CD4-positive, alpha-beta T cell treated with Interferon alpha-2 for 1 hour (primary cell): ENCODE measurements at places on chromosomes 16 and 17.

DNA sequence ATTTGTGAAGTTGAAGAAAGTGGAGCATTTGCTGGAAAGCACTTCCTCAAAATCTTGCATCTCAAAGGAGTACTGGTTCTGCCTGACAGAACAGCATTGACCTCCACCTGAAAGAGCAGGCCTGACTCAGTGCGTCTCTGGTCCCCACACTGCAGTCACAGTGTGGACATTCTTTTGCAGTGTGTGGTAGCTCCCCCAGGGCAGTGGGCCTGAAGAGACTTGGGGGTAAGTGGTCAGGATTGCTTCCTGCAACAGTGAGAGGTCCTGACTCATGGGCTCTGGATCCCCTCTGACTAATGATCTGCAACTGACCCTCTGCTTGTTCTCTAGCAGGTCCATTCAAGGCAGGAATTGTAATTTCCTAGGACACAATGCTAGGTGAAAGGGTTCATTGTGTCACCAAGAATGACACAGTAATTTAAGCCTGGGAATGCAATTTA is 204.9 kb upstream of the KCNJ16 start:
- no peak for DNase-seq

GRCh38 chr16:20319406-20319805 is 7.9 kb downstream of the GP2 start:
- DNase-seq: no peak

DNA sequence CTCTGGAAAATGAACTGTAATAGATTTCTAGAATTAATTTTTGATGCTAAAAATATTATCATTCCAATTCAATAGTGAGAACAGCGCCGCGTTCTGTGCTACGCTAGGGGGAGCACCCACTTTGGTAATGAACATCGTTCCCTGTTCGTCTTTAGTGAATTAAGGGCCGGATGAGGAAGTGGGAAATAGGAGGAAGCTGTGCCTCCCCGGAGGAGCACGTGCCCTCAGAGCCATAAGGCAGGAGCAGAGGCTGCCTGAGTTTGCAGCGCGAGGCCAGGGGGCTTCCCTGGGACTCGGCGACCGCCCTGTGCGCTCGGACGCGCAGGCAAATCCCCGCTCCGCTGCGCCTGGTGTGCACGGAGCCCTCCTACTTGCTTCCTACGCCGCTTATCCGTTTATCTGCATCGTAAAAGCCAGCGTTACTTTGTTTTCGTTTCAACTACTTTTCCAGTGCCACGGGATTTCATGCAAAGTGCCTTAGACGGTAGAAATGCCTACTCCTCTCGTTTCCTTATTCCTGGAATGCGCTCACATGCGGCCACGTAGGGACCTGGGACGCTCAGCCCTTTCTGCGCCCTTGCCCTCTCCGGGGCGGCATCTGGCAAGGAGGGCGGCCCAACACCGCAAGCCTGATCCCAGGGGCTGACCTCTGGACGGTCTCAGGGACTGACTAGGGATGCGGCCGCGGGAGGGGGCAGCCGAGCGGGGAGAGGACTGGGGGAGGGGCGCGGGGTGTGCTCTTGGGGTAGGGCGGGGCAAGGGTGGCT is 76.4 kb downstream of the KCNJ12 start:
- DNase-seq: peak; percentile 44

GRCh38 chr17:7354262-7354843 is 603 bp upstream of the TMEM95 start:
- no peak for DNase-seq

GRCh38 chr16:3868556-3868955 is 12.0 kb downstream of the CREBBP start:
- DNase-seq: no peak

DNA sequence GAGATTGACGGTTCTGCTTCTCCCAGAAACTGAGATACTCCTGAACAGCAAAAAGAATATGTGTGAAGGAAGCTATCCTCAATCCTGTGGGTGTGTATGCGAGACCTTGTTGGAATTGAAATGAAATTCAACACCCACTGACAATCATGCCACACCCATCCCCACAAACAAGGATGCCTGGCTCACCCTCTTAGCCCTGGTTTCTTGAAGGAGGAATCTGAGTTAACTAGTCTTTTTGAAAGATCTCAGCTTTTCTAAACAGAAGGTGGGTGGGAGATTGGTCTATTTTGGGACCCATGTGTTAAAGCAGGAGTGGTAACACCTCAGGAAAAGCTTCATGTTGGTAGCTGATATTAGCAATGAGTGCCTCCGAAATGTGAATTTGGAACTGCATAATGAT is 1244.5 kb downstream of the CDH11 start:
- DNase-seq: no peak

DNA sequence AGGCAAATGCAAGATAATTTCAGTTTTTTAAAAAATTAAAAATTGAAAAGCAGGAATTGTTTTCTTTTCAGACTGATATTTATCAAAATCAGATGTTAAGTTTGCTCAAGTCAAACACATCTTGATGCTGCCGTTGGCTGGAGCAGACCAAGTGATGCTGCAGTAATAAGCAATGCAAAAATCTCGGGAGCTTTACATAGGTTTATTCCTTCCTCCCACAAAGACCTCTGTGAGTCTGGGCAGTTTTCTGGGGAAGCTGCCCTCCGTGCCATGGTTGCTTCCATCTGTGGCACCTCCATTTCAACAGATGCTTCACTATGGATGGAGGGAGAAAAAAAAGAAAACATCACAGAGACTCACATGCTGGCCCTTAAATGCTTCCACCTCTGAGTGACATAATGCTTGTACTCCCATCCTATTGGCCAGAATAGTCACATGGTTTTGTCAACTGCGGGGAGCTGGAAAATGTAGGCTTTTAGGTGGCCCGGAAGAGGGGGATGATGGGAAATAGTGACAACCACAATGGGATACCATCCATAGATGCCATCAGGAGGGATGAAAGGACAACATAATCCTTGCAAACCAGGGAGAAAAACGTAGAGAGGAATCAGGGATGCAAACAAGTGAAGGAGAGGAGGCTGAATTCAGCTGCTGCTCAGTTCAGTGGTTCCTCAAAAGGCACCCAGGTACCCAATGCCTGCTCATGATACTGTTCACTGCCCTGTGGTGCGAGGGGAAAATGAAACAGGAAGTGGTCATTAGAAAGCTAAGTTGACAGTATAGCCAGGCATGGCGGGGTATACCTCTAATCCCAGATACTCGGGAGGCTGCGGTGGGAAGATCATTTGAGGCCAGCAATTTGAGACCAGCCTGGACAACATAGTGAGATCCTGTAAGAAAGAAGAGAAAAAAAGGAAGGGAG is 13.5 kb upstream of the ERCC4 start:
- DNase-seq: no peak

DNA sequence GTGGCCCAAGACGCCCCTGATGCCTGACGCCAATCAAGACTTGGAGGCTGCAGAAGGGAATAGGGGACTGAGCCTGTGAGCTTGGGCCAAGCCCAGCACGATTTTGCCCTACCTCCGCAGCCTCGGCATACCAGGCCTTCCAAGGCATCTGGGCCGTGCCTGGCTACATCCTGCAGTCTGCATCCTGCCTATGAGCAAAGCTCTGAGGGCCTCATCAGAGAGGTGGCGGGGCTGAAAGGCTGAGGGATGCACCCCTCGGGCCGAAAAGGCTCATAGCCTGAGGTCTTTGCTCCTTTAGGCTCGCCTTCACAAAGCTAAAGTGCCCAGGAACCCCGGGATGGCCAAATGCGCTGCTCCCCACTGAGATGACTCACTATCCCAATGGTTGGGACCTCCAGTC is 2.5 kb downstream of the SEZ6 start:
- DNase-seq: no peak

GRCh38 chr17:19644493-19645210 is 3.9 kb upstream of the ALDH3A2 start:
- DNase-seq: no peak

GRCh38 chr16:30372038-30372712 is 1.9 kb upstream of the TBC1D10B start:
- no peak for DNase-seq

DNA sequence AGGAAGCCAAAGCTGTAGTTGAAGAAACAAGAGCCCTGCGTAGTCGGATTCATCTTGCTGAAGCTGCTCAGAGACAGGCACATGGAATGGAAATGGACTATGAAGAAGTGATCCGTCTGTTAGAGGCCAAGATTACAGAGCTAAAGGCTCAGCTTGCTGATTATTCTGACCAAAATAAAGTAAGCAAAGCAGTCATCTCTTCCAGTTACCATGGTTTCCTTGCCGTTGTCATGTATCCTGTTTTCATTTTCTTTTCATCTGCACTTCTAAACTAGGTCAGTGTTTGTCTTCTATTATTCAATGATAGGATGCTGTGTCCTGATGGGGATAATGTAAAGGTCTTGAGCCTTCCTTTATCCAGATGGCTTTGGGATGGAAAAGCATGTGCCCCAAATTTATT is 104.3 kb downstream of the STXBP4 start:
- no peak for DNase-seq

- DNase-seq: no peak
These were observed 44.9 kb downstream of the MEOX1 start for GRCh38 chr17:43616852-43617251.

GRCh38 chr17:78304549-78305037 is 55.3 kb downstream of the SOCS3 start:
- no peak for DNase-seq

- no peak for DNase-seq
These were observed at the start of gene IRX6 for GRCh38 chr16:55323637-55324271. Gene IRX6 (plus strand): TSS chr16:55324203. CDS start chr16:55325092, 889 bp downstream.

- no peak for DNase-seq
These were observed 14.9 kb downstream of the METRNL start for GRCh38 chr17:83094291-83094690.

GRCh38 chr16:71504901-71505300 is 15.8 kb upstream of the ZNF19 start:
- no peak for DNase-seq

GRCh38 chr16:67544844-67545664 is 16.4 kb downstream of the RIPOR1 start:
- DNase-seq: no peak

DNA sequence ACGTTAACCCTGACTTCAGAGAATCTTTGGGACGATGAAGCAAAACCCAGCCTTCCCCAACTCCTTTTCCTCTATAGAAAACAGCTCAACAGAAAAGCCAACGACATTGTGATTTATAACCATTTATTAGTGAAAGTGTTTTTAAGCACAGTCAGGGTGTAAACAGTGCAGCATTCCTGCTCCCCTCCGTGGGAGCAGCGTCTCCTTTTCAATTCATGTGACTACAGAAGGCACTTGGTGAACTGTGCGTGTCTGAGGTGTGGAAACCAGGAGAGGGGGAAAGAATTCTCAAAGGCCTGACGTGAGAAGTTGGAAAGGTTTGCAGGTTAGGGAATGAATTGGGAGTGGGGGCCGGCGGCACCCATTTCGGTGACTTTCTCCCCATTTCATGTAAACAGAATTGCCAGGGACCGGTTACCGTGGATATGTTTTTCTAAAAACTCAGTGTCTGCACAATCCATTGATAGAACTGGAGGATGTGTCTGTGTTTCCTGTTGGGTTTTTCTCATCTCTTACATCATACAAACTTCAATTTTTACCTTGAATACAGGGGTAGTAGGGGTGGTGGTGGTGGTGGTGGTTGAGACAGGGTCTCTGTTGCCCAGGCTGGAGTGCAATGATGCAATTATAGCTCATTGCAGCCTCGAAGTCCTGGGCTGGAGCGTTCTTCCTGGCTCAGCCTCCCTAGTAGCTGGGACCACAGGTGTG is 53.1 kb downstream of the NDE1 start:
- DNase-seq: no peak

DNA sequence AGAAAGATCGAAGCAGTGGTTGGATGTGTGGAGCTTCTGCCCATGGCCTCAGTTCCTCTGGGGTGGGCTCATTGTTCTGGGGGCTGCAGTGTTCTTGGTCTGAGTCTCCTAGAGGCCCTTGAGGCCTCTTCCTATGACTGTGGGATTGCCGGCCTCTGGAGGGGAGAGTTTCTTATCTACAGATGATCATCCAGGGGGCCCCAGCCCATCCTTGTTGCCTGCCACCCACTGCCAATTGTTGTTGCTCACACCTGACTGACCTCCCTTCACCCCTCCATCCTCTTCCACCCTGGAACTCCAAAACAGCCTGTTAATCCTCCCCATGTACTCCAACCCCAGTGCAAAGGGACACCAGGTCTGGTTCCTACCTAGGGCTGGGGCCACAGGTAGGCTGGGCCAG is 5.9 kb downstream of the B3GNT9 start:
- no peak for DNase-seq

DNA sequence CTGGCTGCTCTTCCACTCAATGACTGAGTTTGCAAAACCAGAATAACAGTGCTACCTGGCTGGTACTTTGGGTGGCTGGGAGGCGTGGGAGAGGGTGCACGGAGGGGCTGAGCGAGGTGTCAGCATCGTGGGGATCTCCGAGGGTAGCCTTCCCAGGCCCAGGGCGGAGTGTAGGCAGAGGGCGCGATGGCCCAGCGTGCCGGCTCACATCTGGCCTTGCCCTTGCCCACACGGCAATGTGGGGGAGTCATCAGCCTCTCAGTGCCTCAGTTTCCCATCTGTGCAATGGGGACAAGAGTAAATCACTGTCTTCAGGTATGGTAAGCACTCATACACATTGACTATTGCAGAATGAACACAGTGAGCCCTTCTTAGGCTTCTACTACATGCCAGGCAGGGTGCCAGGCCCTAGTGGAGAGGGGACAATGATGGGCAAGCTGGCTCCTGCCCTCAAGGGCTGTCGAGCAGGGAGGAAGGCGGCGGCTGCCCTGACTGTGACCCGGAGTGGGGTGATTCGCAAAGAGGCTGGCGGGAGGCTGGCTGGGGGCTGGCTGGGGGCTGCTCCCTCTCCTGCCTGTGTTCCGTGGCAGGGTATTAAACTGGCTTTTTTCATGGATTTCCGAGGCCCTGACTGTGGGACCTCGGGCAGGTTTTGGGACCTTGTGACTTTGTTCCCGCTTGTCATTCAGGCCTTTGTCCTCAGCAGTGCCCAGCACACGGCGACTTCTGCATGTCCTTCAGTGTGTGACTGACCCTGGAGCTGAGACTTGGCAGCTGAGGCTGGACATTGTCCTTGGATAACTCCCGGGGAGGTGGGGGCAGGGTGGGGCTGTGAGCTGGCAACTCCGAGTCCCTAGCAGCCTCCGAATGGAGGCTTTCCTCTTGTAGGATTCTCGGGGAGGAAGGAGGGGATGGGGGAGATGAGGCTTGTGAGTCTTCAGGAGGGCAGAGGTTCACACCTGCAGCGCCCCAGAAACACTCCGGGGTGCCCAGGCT is 243.1 kb downstream of the SEC14L1 start:
- no peak for DNase-seq

GRCh38 chr16:1333149-1333812 is at the start of gene BAIAP3:
Gene BAIAP3 (plus strand): TSS chr16:1333645. CDS start chr16:1338550, 4,905 bp downstream.
- DNase-seq: peak; percentile 41

DNA sequence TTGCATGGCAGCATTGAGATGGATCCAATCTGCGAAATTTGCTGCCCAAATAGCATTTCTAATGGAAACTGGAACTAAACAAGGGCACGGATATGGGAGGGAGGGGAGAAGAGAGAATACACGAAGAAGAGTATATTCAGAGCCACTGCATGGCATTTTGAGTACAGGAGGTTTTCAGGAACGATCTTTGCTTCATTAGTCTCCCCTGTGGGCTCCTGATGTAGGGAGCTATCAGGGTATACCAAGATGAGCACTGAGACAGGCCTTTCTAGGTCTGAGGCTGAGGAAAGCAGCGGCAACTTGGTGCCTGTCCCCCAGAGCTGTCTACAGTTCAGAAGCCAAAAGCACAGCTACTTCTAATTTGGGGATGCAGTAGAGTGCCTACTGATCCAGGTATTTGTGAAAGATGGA is 257.7 kb upstream of the PMFBP1 start:
- no peak for DNase-seq
